ENCODE measurements at places on chromosomes 6 and 20. TPM values are rescaled to one million over a fixed set of nuclear protein-coding genes. Genes with fewer than 3 reads are reported as not detected.

DNA sequence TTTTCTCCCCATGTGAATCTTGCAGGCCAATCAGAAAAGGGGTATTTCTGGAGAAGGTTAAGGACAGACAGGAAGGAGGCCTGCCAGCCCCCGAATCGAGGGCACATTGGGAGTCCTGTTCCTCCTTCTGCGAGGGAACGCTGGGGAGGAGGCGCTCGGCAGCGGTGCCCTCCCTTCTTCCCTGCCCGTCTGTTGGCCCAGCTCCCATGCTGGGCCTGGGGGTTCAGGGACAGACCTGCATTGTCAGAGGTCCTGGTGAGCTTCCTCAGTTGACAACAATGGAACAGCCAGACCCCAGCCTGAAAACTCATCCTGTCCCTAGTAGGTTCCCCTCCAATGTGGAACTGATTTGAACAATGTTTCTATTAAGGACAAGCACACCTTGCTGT is 15.1 kb upstream of the SYNJ2 start:
- no peak for DNase-seq
- no peak overlapping the region for H3K27ac ChIP-seq
- H3K4me3 ChIP-seq: no peak overlapping the region
- no peaks in the 10 kb centered on the region for H3K4me1 ChIP-seq
- no peaks in the 10 kb centered on the region for H3K27me3 ChIP-seq
- H3K36me3 ChIP-seq: no peaks in the 10 kb centered on the region

DNA sequence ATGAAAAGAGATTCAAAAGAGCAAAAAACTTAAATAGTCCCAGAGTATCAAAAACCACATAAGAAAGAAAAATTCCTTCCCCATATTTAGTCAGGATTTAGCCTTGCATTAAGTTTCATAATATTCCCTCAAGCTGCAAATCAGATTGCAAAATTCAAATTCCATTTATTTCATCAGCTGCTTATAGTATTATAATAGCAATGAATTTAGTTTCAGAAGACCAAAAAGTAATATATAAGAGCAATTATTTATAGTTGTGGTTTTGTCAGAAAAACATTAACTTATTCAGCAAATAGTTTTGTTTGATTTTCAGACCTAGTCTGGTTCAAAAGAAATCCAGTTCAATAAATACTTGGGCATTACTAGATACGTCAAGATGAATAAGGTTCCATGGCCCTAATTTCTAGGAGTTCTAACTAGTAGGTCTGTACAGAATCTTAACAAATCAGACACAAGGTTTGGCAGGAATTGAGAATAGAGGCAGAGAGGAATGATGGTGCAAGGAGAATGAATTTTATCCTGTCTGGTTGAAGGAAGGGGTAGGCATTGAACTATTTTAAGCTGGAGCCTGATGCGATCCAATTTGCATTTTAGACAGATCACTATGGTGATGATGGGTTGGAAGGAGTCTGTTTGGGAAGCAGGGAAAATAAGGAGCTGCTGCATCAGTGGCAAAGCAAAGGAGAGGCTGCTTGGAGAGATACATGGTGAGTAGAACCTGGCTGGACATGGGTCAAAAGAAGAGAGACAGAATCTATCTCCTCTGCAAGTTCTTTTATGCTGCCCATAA is 163.9 kb upstream of the STXBP5 start:
- peaks cover 7% of the 10 kb centered on the region for H3K4me1 ChIP-seq
- no peak overlapping the region for H3K4me3 ChIP-seq
- no peak for DNase-seq
- no peaks in the 10 kb centered on the region for H3K27me3 ChIP-seq
- no peaks in the 10 kb centered on the region for H3K36me3 ChIP-seq

GRCh38 chr6:104940238-104940892 is 16.5 kb upstream of the LIN28B start:
- H3K4me1 ChIP-seq: peaks cover 13% of the 10 kb centered on the region
- H3K36me3 ChIP-seq: no peaks in the 10 kb centered on the region
- H3K27ac ChIP-seq: peak overlapping the region; percentile 45

Gene TNF
- not detected for total RNA-seq

Gene SLC35D3
- 1.5 TPM for total RNA-seq

- H3K27me3 ChIP-seq: peaks cover 45% of the 10 kb centered on the region
- no peak overlapping the region for H3K27ac ChIP-seq
- peaks cover 8% of the 10 kb centered on the region for H3K4me1 ChIP-seq
- H3K36me3 ChIP-seq: no peaks in the 10 kb centered on the region
- peak; percentile 44 for DNase-seq
- no peak overlapping the region for H3K4me3 ChIP-seq
Observed at GRCh38 chr20:3670511-3670910, 7.3 kb upstream of the GFRA4 start.

GRCh38 chr6:145865175-145865574 is 50.6 kb upstream of the FBXO30 start:
- no peak for DNase-seq
- H3K27me3 ChIP-seq: no peaks in the 10 kb centered on the region
- no peak overlapping the region for H3K4me3 ChIP-seq

- no peaks in the 10 kb centered on the region for H3K27me3 ChIP-seq
- no peak overlapping the region for H3K4me3 ChIP-seq
- no peak overlapping the region for H3K27ac ChIP-seq
- DNase-seq: no peak
- H3K4me1 ChIP-seq: no peaks in the 10 kb centered on the region
Observed at GRCh38 chr6:130577178-130577919, 211.5 kb downstream of the TMEM200A start.

- H3K4me3 ChIP-seq: no peak overlapping the region
- peak; percentile 86 for DNase-seq
- no peaks in the 10 kb centered on the region for H3K36me3 ChIP-seq
- H3K4me1 ChIP-seq: peaks cover 14% of the 10 kb centered on the region
- no peaks in the 10 kb centered on the region for H3K27me3 ChIP-seq
Observed at GRCh38 chr6:75230484-75231325, 12.9 kb downstream of the COX7A2 start.

GRCh38 chr6:107542192-107542668 is 52.3 kb downstream of the SOBP start:
- H3K4me3 ChIP-seq: no peak overlapping the region
- H3K27ac ChIP-seq: no peak overlapping the region
- H3K4me1 ChIP-seq: peaks cover 12% of the 10 kb centered on the region
- DNase-seq: no peak
- no peaks in the 10 kb centered on the region for H3K36me3 ChIP-seq

Gene MICB
- total RNA-seq: 20.8 TPM

- no peak overlapping the region for H3K4me3 ChIP-seq
- H3K27ac ChIP-seq: no peak overlapping the region
- H3K36me3 ChIP-seq: no peaks in the 10 kb centered on the region
Observed at GRCh38 chr20:58064411-58065010, 163.9 kb downstream of the ANKRD60 start.

- no peak for DNase-seq
- H3K27ac ChIP-seq: no peak overlapping the region
- no peaks in the 10 kb centered on the region for H3K36me3 ChIP-seq
- H3K27me3 ChIP-seq: no peaks in the 10 kb centered on the region
- H3K4me1 ChIP-seq: peaks cover 7% of the 10 kb centered on the region
Observed at GRCh38 chr20:62117362-62117646, 5.0 kb upstream of the LSM14B start.

GRCh38 chr6:109946979-109947378 is 31.1 kb upstream of the GPR6 start:
- H3K27me3 ChIP-seq: no peaks in the 10 kb centered on the region
- DNase-seq: no peak
- H3K36me3 ChIP-seq: no peaks in the 10 kb centered on the region
- H3K27ac ChIP-seq: no peak overlapping the region

- DNase-seq: peak; percentile 16
- no peaks in the 10 kb centered on the region for H3K36me3 ChIP-seq
Observed at GRCh38 chr6:130625825-130626527, 201.2 kb upstream of the SMLR1 start.

- peaks cover 5% of the 10 kb centered on the region for H3K36me3 ChIP-seq
- H3K4me1 ChIP-seq: no peaks in the 10 kb centered on the region
- no peaks in the 10 kb centered on the region for H3K27me3 ChIP-seq
- no peak overlapping the region for H3K4me3 ChIP-seq
Observed at GRCh38 chr6:37459981-37460800, 27.2 kb downstream of the CMTR1 start.

DNA sequence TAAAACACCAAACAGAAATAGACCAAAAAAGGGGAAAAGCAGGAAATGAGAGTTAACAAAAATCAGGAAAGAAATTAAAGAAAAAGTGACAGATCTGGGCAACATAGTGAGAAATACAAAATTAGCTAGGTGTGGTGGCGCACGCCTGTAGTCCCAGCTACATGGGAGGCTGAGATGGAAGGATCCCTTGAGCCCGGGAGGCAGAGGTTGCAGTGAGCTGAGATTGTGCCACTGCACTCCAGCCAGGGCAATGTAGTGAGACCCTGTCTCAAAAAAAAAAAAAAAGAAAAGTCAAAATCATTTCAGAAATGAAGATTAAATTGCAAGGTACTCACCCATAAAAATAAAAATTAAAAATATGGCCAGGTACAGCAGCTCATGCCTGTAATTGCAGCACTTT is 13.0 kb upstream of the GRM4 start:
- H3K4me1 ChIP-seq: peaks cover 6% of the 10 kb centered on the region
- no peak overlapping the region for H3K27ac ChIP-seq
- peaks cover 22% of the 10 kb centered on the region for H3K27me3 ChIP-seq
- no peak overlapping the region for H3K4me3 ChIP-seq

GRCh38 chr6:164911873-164912580 is 397.4 kb downstream of the C6orf118 start:
- H3K4me3 ChIP-seq: no peak overlapping the region
- no peak for DNase-seq
- peaks cover 17% of the 10 kb centered on the region for H3K4me1 ChIP-seq
- H3K36me3 ChIP-seq: no peaks in the 10 kb centered on the region
- H3K27me3 ChIP-seq: no peaks in the 10 kb centered on the region

- no peaks in the 10 kb centered on the region for H3K36me3 ChIP-seq
- no peak overlapping the region for H3K27ac ChIP-seq
- no peaks in the 10 kb centered on the region for H3K27me3 ChIP-seq
- DNase-seq: no peak
- no peak overlapping the region for H3K4me3 ChIP-seq
- no peaks in the 10 kb centered on the region for H3K4me1 ChIP-seq
Observed at GRCh38 chr20:7843613-7844012, 96.6 kb downstream of the HAO1 start.

DNA sequence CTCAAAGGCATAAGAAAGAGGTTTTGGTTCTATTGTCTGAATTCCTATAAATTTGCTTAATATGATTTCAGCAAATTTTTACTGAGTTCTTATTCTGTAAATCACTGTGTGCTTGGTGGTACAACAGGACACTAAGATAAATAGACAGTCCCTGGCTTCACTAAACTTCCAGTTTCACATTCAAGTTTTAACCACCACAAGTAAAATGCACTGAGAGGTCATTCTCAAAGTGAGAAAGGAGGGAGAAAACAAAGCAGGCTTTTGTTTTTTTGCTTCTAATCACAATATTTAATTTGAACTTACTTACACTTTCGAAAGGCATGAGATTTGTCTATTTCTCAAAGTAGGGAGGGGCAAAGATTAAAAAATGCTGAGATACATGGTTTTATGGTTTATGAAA is 445.7 kb downstream of the CDC5L start:
- no peak for DNase-seq
- H3K36me3 ChIP-seq: no peaks in the 10 kb centered on the region
- H3K27me3 ChIP-seq: no peaks in the 10 kb centered on the region
- no peak overlapping the region for H3K27ac ChIP-seq
- no peak overlapping the region for H3K4me3 ChIP-seq
- peaks cover 38% of the 10 kb centered on the region for H3K4me1 ChIP-seq

Gene ALDH5A1
- 5.2 TPM for total RNA-seq

- H3K4me3 ChIP-seq: no peak overlapping the region
- DNase-seq: no peak
- H3K27me3 ChIP-seq: no peaks in the 10 kb centered on the region
- H3K27ac ChIP-seq: no peak overlapping the region
Observed at GRCh38 chr6:98452685-98453084, 381.7 kb upstream of the POU3F2 start.

- H3K4me3 ChIP-seq: no peak overlapping the region
- no peak for DNase-seq
- H3K36me3 ChIP-seq: no peaks in the 10 kb centered on the region
- H3K27me3 ChIP-seq: no peaks in the 10 kb centered on the region
- no peaks in the 10 kb centered on the region for H3K4me1 ChIP-seq
Observed at GRCh38 chr6:167569041-167569805, 244.3 kb downstream of the TTLL2 start.

DNA sequence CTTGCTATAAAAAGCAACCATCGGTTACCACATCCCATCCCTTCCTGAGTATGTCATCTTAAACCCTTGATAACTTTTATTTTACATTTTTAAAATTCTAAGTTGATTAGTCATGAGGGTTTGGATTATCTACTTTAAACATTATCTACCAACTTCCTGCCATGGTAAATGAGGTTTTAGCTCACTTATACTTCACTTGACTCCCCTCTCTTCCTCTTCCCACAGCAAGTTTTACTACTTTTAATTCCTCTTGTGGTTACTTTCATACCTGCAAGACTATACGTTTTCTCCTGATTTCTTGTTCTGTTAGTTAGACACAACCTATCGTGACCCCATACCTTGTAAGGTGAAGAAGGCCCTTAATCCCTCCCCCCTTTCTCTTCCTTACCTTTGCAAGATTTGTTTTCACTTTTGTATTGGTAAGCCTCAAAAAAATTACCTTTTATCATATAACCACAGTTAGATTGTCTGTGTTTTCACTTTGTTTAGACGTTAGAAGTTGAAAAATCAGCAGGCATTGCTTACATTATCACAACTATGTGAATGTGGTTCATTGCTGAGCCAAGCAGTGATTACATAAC is 60.1 kb upstream of the OGFRL1 start:
- no peak overlapping the region for H3K4me3 ChIP-seq
- H3K27ac ChIP-seq: no peak overlapping the region
- no peaks in the 10 kb centered on the region for H3K27me3 ChIP-seq

Gene NKX2-2
- total RNA-seq: not detected

DNA sequence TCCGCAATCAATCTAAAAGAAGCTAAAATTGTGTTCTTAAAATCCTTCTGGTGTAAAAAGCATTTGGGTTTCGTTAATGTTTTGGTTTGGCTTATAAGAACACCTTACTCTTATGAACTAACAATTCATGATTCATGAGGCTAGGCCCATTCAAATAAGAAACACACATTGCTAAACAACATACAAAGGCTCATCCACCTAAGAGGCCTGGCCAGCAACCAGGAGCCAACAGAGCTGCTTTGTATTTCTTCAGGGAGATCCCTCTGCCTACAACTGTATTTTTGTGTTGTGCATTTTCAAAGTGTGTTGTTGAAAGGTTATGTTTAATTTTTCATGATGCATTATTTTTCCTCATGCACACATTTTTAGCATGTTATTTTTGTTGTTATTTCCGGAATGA is 98.6 kb downstream of the PTPRK start:
- no peaks in the 10 kb centered on the region for H3K36me3 ChIP-seq
- H3K4me3 ChIP-seq: no peak overlapping the region
- H3K4me1 ChIP-seq: 0 out of 2 replicates have a peak, but pooled peaks cover 6% of the 10 kb centered on the region
- no peaks in the 10 kb centered on the region for H3K27me3 ChIP-seq
- no peak overlapping the region for H3K27ac ChIP-seq

Gene PTCRA
- total RNA-seq: not detected

DNA sequence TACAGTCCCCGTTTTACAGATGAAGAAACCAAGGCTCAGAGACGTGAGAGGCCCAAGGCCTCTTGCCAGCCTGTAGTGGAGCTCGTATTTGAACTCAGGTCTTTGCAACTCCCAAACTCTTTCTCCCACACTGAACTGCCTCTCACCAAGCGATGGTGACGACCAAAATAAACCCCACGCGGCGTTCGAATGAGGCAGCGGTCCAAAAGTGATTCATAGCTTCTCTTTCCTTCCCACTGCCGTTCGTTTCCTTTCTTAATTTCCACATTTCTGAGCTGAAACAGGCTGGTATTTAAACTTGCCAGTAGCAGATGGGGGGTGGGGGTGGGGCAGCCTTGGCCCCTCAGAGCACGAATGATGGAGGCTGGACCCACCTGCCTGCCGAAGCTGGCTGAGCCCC is 252.9 kb upstream of the KCNG1 start:
- no peaks in the 10 kb centered on the region for H3K27me3 ChIP-seq
- no peak overlapping the region for H3K4me3 ChIP-seq
- H3K27ac ChIP-seq: no peak overlapping the region
- no peaks in the 10 kb centered on the region for H3K36me3 ChIP-seq
- no peaks in the 10 kb centered on the region for H3K4me1 ChIP-seq

All from GM23338 (cell line).